ELR (cell line): ENCODE measurements at places on chromosomes 2 and 18.

- peak; percentile 73 for DNase-seq
Observed at GRCh38 chr2:229852565-229852964, 69.2 kb downstream of the TRIP12 start.

- DNase-seq, result no peak
Observed at GRCh38 chr2:237297421-237298150, 116.4 kb downstream of the COL6A3 start.

DNA sequence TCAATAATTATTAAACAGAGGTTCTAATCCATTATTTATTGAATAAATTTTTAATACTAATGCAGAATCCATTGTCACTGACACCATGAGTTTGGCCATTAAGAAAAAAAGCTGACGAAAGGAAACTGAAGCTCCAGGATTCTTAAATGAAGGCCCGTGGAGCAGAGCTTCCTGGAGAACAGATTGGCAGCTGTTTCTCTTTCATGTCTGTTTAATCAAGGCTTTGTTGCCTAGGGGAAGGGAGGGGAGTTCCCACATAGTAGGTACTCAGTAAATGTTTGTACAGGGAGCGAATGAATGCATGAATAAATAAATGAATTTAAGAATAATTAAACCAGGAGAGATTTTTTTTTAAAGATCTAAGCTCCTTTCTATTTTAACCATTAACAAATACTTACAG is 315.1 kb upstream of the KLHL29 start:
- no peak for DNase-seq

GRCh38 chr2:100799686-100800085 is 20.3 kb upstream of the NPAS2 start:
- DNase-seq, result no peak

DNA sequence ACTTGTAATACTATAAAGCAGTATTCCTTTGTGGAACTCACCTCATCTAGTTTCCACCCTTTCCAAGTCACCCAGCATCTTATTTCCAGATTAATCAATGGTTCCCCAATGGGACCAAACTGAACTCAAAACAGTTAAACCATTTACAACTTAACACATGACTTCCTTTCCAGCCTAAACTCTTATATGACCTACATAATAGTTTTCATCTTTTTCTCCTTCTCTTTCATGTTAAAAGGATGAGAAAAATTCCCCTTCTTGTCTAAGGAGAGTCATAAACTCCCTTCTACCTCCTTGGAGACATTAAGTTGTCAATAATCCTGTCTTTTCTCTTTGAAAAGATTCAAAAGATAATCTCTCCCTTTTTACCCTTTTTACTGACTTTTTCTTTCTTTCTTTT is 6.7 kb downstream of the PPP3R1 start:
- no peak for DNase-seq

- peak; percentile 14 for DNase-seq
Observed at GRCh38 chr2:43715300-43716098, 39.3 kb upstream of the C1GALT1C1L start.

DNA sequence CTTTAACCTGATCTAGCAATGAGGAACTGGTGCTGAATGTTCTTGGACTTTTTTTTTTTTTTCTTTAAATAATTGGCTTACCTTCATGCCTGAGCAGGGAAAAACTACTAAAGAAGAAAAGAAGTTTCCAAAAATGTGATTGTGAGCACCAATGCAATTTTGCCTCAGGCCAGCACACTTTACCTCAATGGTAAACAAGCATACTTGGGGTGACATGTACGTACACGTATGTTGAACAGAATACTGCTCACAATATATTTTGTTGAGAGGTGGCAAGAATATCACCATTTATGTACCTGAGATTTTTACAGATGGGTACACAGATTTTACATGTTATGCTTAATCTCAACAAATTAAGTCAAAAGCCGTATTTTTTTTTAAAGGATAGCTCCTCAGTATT is 144.3 kb downstream of the FIGN start:
- no peak for DNase-seq

DNA sequence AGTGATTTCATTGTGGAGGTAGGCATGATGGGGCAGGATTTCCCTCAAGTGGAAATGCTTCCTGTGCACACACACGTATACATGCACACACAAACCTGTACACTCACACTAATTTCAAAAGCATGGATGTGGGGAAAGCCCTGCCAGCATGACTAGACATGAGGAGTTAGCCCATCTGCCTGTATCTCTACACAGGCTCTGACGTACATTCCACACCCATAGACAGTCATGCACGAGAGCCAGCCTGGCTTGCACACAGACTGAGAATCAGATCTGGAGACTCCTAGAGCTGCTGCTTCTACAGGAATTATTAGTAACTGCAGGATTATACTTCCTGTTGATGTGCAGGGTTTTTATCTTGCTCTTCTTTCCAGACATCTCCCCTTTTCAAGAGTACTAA is 27.3 kb upstream of the NFU1 start:
- DNase-seq, result peak; percentile 22

DNA sequence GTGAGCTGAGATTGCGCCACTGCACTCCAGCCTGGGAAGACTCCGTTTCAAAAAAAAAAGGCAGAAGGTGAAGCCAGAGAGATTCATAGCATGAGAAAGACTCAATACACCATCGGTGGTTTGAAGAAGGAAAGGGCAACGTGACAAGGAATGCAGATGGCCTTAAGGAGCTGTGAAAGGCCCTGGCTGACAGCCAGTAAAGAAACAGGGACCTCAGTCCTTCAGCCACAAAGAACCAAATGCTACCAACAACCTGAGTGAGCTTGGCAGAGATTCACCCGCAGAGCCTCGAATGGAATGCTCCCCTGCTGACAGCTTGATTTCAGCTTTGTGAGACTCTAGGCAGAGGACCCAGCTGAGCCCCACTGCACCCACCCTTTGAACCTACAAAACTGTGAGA is 154.9 kb upstream of the NDUFV2 start:
- DNase-seq, result peak; percentile 27

DNA sequence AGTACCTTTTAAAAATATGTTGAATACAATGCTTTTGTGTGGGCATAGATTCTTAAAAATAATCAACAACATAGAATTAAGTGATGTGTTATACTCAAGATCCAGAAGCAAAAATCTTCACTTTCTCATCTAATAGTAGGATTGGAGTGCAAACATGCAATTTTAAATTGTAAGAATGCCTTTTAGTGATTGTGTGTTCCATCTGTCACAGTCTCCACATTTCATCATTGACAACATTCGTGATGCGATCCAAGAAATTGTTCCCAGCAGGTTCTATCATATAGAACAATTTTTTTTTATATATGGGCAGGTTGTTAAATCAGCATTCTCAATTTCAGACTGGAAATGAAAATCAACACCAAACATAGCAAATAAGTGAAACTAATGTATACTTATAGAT is 1671.8 kb upstream of the SLC39A10 start:
- no peak for DNase-seq

DNA sequence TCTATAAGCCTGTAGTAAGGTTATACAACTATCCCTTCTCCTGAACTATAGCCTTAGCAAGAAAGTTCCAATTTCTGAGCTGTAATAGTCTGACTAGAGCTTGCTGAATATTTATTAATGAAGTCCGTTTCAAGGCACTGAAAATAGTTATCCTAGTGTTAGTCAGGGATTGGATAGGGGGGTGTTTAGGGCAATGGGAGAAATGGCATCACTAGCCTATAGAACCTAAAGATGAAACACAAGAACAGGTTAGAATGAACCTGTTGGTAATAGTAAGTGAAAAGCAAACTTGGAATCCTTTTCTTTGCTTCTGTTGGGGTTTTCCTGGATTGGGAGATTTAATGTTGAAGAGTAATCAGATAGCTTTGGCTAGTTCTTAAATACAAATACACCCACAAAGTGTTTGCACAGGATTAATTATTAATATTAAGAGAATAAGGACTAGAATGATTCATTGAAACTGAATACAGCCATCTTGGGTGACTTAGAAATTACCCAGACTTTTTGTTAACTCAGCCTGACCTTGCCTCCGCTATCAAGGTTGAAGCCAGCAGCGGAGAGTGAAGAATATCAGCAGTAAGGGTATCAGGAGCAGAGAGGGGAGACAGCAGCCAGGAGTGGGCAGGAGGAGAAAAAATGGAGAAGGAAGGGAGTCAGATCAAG is 14.4 kb downstream of the CCNT2 start:
- no peak for DNase-seq

DNA sequence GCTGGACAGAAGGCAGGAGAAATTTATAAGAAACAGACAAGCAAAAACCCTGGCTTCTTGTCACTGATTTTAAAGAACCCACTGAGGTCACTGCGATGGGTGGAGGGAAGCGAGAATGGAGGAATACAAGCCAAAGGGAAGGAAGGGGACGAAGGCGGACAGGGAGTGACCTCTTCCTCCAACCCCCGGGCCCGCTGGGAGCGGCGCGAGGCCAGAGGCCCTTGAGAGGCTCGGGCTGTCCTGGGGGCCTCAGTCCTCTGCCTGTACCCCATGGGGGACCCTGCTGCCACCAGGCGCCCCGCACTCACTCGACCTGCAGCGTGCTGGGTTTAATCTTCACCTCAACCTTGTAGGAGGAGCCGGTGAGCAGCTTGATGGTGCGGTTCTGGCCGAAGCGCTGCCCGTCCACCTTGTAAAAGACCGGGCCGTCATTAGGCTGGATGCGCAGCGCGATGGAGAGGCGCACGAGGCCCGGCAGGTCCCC is 793 bp downstream of the CNRIP1 start:
- DNase-seq, result no peak

GRCh38 chr2:152251211-152251610 is 75.6 kb upstream of the STAM2 start:
- DNase-seq, result no peak

- DNase-seq, result no peak
Observed at GRCh38 chr2:237390235-237390634, 23.7 kb downstream of the COL6A3 start.

DNA sequence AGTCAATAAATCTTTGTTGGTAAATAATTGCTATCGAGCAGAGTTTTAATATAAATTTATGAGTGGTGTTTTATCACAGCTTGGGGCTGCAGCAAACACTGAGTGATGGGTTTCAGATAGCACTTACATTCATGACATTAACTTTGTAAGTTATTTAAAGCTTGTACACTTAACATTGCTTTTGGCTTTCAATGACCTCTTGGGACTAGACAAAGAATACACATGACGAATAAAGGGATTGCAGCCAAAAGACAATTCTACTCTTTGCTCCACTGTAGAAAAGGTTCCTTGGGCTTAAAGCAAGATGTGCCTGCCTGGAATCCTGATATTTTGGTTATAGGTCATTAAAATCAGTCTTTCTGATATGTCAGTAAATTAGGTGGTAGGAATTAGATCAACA is 299.5 kb downstream of the GBX2 start:
- DNase-seq, result no peak

GRCh38 chr2:241689306-241689705 is 2.7 kb upstream of the DTYMK start:
- no peak for DNase-seq

- no peak for DNase-seq
Observed at GRCh38 chr18:79552696-79553095, 126.9 kb upstream of the CTDP1 start.

DNA sequence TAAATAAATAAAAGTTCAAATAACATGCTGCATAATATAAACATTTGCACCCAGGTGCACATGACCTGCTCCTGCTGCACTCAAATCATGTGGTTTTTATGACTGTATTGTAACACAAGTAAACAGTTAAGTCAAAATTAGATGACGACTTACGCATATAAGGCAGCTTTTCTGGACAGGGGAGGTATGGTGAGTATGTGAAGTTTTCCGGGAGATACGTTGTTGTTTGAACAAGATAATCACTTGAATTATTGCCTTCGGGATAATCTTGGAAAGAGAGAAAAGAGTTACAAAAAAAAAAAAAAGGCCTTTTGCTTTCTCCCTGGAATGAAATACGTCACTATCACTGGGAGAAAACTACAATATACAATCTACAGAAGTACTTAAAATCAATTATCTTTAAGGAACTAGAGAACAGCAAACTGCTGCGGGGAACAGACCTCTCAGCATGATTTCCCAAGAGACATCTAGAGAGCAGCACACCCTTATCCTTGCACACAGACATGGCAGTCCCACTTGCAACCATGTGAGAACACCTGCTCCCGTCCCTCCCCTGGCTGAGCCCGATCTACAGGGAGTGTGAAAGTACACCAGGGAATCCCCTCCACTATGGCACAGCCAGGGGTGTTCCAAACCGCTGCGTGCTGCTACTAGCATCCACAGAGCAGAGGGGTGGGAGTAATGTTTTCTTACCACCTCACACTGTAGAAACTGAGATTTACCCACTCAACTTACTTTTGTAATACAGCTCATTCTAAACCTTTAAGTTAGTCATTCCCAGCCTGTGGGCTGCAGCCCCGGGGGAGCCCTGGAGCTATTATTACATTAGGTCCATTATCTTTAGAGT is 26.3 kb downstream of the B4GALT6 start:
- DNase-seq, result no peak

DNA sequence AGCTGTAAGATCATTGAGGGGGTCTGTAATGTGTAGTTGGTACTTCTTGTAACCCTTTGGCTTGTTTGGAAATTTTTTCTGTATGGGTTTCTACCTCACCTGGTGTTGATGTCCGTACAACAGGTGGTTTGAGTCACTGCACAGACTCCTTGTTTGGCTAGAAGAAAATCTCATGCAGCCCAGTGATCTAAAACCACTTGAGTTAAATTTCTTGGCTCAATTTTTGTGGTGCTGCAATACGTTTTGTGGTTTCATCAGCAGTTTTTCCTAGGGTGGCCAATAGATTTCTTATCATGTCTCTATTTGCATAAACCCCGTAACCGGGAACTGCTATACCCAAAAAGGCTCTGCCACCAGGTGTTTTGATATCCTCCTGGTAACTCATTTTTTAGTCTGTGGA is 43.4 kb downstream of the CERS6 start:
- DNase-seq, result no peak

- DNase-seq, result peak; percentile 38
Observed at GRCh38 chr2:10009811-10010781, 33.3 kb upstream of the KLF11 start.

DNA sequence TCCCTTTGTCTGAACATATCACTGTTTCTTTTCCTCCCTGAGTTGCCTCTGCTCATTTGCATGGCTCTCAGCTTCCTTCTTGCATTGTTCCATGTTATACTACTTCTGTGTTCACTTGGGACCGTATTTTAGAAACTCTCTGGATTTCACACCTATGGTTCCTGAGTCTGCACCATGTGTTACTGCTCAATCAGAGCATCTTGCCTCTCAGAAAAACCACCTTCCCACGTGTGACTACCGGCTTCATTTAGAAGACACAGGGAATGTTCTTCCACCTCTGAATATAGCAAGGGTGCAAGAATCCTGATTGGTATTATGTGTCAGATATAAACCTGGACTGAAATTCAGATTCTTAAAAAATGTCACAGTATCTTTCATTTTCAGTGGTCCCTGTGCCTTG is 731.2 kb downstream of the TDRD15 start:
- DNase-seq, result no peak

GRCh38 chr18:26526128-26526965 is 22.0 kb downstream of the KCTD1 start:
- no peak for DNase-seq
